Smooth muscle cell of the umbilical artery (primary cell): ENCODE measurements at places on chromosomes 16 and 17. TPM values are rescaled to one million over a fixed set of nuclear protein-coding genes. Genes with fewer than 3 reads are reported as not detected.

CDRT15L2 gene
- total RNA-seq = not detected in 2 replicates

TNFRSF17 gene
- total RNA-seq = not detected in 2 replicates

TOX3 gene
- total RNA-seq = not detected in 2 replicates

DLG4 gene
- total RNA-seq = 28.8 and 39.5 TPM in 2 replicates

CDT1 gene
- 0.30 and 6.1 TPM in 2 replicates for total RNA-seq

ZNF768 gene
- total RNA-seq = 12.8 and 16.0 TPM in 2 replicates

RASL10B gene
- 7.4 and 8.1 TPM in 2 replicates for total RNA-seq

KRTAP3-2 gene
- total RNA-seq = not detected in 2 replicates

RILP gene
- total RNA-seq = 3.5 and 3.9 TPM in 2 replicates

GUCY2D gene
- total RNA-seq = under 0.01 TPM in 1 of 2 replicates, not detected in the other

RAC3 gene
- total RNA-seq = 19.0 and 25.3 TPM in 2 replicates

FAM171A2 gene
- total RNA-seq = 3.4 and 4.2 TPM in 2 replicates

ZNF19 gene
- total RNA-seq = 2.3 and 3.0 TPM in 2 replicates

GP1BA gene
- total RNA-seq = not detected in 2 replicates

SEC14L5 gene
- total RNA-seq = under 0.01 TPM in 1 of 2 replicates, not detected in the other

LCAT gene
- total RNA-seq = 6.5 and 10.4 TPM in 2 replicates

OVCA2 gene
- 22.7 and 33.9 TPM in 2 replicates for total RNA-seq

RGS9 gene
- total RNA-seq = 0.37 and 0.89 TPM in 2 replicates

HSD11B2 gene
- 0.59 TPM in 1 of 2 replicates, not detected in the other for total RNA-seq

HOXB13 gene
- total RNA-seq = under 0.01 TPM in 1 of 2 replicates, not detected in the other

MAPT gene
- under 0.01 and 0.69 TPM in 2 replicates for total RNA-seq

DNAH9 gene
- total RNA-seq = not detected in 2 replicates

NGFR gene
- under 0.01 and 0.28 TPM in 2 replicates for total RNA-seq

SLC5A11 gene
- total RNA-seq = not detected in 2 replicates

UBE2O gene
- 22.6 and 46.2 TPM in 2 replicates for total RNA-seq

CDH3 gene
- under 0.01 and 0.14 TPM in 2 replicates for total RNA-seq

MT1F gene
- not detected in 2 replicates for total RNA-seq

ACSM3 gene
- 0.28 and 1.2 TPM in 2 replicates for total RNA-seq
